Mammary microvascular endothelial cell (primary cell): ENCODE measurements at places on chromosomes 5 and 9. TPM values are rescaled to one million over a fixed set of nuclear protein-coding genes. Genes with fewer than 3 reads are reported as not detected.

Gene GALNT10
- total RNA-seq: 36.5 and 38.0 TPM in 2 replicates

Gene ST8SIA4
- total RNA-seq: 2.1 and 2.6 TPM in 2 replicates

Gene NR6A1
- 0.54 and 0.80 TPM in 2 replicates for total RNA-seq

Gene PCDHB4
- 0.07 and 0.10 TPM in 2 replicates for total RNA-seq

Gene CLIC3
- 0.40 TPM in 1 of 2 replicates, not detected in the other for total RNA-seq

Gene AGPAT2
- total RNA-seq: 37.3 and 38.2 TPM in 2 replicates

Gene LNPEP
- 15.9 and 16.8 TPM in 2 replicates for total RNA-seq

Gene DIRAS2
- not detected in 2 replicates for total RNA-seq

Gene C9
- not detected in 2 replicates for total RNA-seq

Gene FIBCD1
- total RNA-seq: not detected in 2 replicates

Gene C5orf52
- not detected in 2 replicates for total RNA-seq

Gene ATG12
- 51.0 and 59.6 TPM in 2 replicates for total RNA-seq

Gene MRPL36
- 54.1 and 55.1 TPM in 2 replicates for total RNA-seq

Gene PRR16
- not detected in 2 replicates for total RNA-seq

Gene SARDH
- not detected in 2 replicates for total RNA-seq

Gene SPATA31A1
- not detected in 2 replicates for total RNA-seq

Gene TAF11L5
- total RNA-seq: not detected in 2 replicates

Gene STC2
- 25.2 and 31.1 TPM in 2 replicates for total RNA-seq

Gene WDR55
- 20.2 and 20.4 TPM in 2 replicates for total RNA-seq
